ENCODE measurements at places on chromosomes 4 and X. TPM values are rescaled to one million over a fixed set of nuclear protein-coding genes. Genes with fewer than 3 reads are reported as not detected.

The ADRA2C gene
- 0.65 TPM for total RNA-seq

The RHOXF1 gene
- not detected for total RNA-seq

The CA5B gene
- total RNA-seq, result 25.2 TPM

The TRMT44 gene
- 17.0 TPM for total RNA-seq

The PGAM4 gene
- total RNA-seq, result not detected

The ODAPH gene
- total RNA-seq, result not detected

The GABRQ gene
- total RNA-seq, result under 0.01 TPM

The PNMA6A gene
- 0.54 TPM for total RNA-seq

The ARHGAP36 gene
- not detected for total RNA-seq

The KCNIP4 gene
- not detected for total RNA-seq

The PNCK gene
- 0.65 TPM for total RNA-seq

The ARL9 gene
- total RNA-seq, result 1.9 TPM

The SMIM43 gene
- total RNA-seq, result 0.78 TPM

The CFAP97 gene
- 69.1 TPM for total RNA-seq

The SLC34A2 gene
- not detected for total RNA-seq

The TMPRSS11A gene
- total RNA-seq, result not detected

The MFAP3L gene
- 5.9 TPM for total RNA-seq

The DMD gene
- total RNA-seq, result 0.65 TPM

The ARR3 gene
- not detected for total RNA-seq

The FAM241A gene
- total RNA-seq, result 0.65 TPM

The ARHGEF6 gene
- 18.6 TPM for total RNA-seq

The SCML2 gene
- total RNA-seq, result 4.2 TPM

The PCDH10 gene
- total RNA-seq, result 1.3 TPM

The PABPC1L2B gene
- total RNA-seq, result not detected

The TGIF2LX gene
- total RNA-seq, result not detected

The TFE3 gene
- total RNA-seq, result 37.4 TPM

The HS3ST1 gene
- 0.52 TPM for total RNA-seq

The S100P gene
- total RNA-seq, result 0.13 TPM

The PRSS12 gene
- total RNA-seq, result not detected

The CENPI gene
- total RNA-seq, result 13.0 TPM

The F9 gene
- total RNA-seq, result not detected

The LAGE3 gene
- total RNA-seq, result 18.2 TPM

The NUP62CL gene
- 0.22 TPM for total RNA-seq

The TLR10 gene
- not detected for total RNA-seq

All from articular chondrocyte of knee joint (primary cell).